ENCODE measurements at places on chromosomes 2 and 18.

GRCh38 chr2:239952665-239953417, 72.3 kb downstream of the NDUFA10 start:
- no peak for DNase-seq

DNA sequence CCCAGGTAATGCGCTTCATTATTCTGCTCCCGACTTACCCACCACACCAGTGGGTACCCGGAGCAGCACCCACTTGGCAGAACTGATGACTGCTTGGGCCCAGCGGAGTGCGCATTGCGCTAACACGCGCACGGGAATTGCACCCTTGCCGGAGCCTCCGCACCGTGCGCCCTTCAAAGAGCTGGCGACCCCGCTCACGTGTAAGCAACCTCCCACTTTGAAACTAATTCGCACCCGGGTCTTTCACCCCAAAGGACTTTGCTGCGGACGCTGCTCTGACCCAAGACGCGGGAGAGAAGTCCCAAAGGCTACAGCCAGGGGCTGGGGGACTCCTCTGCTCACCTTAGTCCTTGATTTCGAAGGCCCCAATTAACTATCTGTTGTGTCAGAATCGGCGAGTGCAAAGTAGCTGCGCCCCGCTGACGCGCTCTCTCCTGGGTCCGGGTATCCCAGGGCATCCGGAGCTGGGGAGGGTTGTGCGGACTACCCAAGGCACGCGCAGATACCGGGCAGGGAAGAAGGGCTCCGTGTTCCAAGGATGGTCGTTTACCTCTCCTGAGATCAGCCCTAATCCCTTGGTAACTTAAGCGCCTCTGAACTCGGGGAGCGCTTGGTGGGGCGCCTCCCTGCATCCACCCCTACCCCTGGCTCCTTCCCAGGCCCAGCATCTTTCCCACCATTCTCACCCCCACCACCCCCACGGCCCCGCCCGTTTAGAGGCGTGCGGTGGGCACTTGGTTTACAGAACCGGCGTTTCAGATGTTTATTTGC, 13.1 kb upstream of the SATB2 start:
- no peak for DNase-seq

- DNase-seq: no peak
Measured at GRCh38 chr2:105399207-105399861, 483 bp upstream of the FHL2 start.

DNA sequence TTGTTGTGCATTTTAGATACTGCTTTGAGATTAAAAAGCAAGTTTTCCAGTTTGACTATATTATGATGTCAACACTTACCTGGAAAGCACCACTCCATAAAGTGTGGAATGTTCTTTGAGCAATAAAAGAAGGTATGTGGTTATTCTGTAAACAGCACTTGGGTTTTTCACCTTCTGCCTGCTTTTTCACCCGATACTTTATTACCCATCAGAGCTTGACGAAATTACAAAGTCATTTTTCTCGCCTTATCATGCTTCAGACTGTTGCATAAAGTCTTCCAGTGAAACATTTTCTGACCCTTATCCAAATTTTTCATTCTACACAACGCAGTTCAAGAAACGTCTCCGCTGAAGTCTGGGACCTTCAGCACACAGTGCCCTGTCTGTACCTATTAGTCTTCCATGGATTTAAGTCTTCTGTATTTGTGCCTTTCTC, 25.2 kb downstream of the CAB39 start:
- no peak for DNase-seq

DNA sequence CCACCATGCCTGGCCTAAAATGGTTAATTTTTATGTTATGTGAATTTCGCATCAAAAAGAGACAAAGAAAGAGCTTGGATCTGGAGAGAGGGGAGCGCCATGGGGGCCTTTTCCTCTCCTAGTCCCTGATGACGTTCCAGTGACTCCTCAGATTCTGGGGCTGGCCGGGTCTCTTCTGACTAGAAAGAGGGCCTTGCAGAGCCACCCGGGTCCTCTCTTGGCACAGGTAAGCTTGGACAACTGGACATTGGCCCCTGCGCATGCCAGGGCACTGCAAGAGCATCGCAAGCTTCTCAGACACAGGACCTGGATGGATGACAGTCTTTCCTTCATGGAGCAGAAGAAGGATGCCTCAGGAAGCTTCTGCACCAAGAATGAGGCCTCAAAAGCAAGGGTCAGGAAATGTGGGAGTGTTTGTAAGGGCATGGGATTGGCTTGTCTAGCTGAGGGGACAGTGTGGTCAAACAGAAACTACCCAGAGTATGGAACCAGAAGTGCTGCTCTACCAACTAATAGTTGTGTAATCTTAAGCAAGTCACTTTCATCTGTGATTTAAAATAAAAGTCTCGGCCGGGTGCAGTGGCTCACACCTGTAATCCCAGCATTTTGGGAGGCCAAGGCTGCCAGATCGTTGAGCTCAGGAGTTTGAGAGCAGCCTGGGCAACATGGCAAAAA, 35.2 kb downstream of the FOSL2 start:
- no peak for DNase-seq

DNA sequence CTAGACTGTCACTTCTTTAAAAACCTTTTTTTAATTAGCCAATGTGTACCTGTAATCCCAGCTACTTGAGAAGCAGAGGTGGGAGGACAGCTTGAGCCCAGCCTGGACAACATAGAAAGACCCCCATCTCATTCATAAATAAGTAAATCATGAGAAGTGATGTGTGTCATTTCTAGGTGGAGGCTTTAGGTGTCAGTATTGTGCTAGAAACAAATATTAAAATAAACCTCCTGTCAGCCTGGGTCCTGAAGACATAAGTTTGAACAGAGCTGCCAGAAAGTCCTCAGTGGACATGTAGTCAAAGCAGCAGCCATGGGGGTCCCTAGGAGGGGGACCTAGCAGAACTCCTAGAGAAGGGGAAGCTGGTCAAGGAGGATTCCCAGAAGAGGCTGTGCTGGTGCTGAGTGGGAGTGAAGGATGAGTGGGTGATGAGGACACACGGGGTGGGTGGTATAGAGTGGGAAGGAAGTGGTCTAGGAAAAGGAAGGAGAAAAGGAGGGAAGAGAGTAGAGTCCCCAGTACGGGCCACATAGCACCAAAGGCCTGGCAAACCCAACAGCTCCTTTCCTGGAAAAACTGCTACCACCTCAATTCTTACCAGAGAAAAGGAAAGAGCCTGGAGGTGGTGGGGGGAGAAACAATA, 316.6 kb upstream of the NCKAP5 start:
- no peak for DNase-seq

- DNase-seq: no peak
Measured at GRCh38 chr2:102943251-102943650, 181.4 kb downstream of the TMEM182 start.
